ENCODE measurements at places on chromosomes 2 and 18.

- no peak for DNase-seq
These were observed 1.7 kb upstream of the LCLAT1 start for GRCh38 chr2:30445266-30445821.

GRCh38 chr2:25664965-25665307, 8.4 kb downstream of the DTNB start:
- DNase-seq: no peak

DNA sequence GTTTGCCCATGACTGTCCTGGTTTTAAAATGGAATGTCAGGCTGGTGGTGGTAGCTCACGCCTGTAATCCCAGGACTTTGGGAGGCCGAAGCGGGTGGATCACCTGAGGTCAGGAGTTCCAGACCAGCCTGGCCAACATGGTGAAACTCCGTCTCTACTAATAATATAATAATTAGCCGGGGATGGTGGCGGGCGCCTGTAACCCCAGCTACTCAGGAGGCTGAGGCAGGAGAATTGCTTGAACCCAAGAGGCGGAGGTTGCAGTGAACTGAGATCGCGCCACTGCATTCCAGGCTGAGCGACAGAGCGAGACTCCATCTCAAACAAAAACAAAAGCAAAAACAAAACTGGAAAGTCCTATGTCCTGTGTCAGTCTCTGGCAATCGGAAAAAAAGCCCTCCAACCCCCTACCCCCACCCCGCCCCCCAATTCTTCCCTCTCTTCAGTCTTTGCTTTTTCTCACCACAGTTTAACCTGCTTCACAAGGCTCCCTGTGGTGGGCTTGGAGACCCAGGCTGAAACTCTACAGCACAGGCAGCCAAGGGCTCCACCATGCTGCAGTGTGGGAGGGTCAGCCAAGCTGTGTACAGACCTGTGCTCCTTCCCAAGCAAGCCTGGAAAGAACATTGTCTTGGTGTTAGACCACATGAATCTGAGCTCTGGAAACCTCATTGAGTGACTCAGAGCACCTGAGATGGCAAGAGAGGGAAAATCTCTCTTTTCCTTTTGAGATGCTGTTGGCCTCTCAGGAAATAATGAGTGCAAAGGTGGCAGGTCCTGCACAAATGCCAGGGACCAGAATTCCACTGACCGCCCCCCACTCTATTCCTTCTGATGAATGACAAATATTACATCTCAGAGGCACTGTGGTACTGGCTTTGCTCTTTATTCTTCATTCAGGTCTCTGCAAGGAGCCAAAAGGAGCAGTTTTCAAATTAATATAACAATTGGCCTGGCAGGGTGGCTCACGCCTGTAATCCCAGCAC, 16.7 kb downstream of the MYCN start:
- DNase-seq: no peak

DNA sequence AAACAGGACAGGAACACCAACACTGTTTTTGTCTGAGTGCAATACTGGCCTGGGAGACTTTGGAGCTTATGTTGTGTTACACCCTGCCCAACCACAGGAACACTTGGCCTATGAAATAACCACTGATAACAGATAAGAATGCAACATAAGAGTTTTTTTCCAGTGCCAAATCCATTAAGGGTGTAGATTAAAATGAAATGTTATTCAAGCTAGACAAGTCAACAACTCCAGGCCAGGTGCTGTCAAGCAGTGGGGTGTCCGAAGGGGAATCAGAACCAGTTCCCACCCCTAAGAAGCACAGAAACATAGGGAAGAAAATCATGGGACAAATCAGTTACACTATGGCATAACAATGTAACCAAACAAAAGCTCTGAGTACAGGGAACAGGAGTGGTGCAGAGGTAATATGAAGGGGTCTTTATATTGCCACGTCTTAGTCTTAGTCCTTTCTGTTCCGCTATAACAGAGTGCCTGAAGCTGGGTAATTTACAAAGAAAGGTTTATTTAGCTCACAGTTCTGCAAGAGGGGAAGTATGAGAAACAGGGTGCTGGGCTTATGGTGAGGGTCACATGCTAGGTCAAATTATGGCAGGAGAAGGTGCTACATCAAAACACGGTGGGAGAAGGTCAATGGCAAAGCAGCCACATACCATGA, 3.8 kb downstream of the AFG3L2 start:
- DNase-seq: no peak

GRCh38 chr2:18659915-18660314, 70.5 kb upstream of the NT5C1B start:
- no peak for DNase-seq

- DNase-seq: no peak
These were observed 12.7 kb downstream of the ICOS start for GRCh38 chr2:203949228-203949627.

- no peak for DNase-seq
These were observed 338.3 kb downstream of the NBAS start for GRCh38 chr2:15222856-15223255.

- DNase-seq: no peak
These were observed 10.4 kb downstream of the KCNE4 start for GRCh38 chr2:223062396-223062795.

DNA sequence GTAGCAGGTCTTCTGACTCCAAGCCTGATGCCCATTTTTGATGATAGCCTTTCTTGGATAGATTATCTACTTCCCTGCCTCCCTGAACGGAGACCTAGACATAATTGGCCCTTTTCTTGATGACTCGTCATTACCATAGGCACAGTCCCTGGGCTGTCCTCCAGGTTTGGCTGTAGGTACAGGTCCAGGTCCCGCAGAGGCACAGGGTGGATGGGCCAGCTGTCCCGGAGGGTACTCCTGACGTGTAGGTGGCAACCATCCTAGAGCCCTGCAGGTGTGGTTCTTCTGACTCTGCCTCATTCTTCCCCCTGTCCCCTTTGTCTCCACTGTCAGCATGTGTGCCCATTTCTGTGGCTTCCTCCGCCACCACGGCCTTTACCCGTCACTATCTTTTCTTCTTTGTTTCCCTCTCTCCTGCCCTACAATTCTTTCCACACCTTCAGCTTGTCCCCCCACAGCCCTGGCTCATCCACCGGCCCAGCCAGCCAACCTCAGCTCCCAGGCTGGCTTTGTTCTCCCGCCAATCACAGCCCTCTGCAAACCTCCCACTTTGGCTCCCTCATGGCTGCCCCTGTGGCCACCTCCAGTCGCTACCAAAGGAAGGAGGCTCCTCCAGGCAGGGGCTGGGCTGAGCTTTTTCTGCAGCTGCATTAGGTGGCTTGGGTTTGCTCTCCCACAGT, 102.8 kb downstream of the SMAD7 start:
- no peak for DNase-seq

- DNase-seq: no peak
These were observed 13.2 kb upstream of the LRRFIP1 start for GRCh38 chr2:237614151-237614720.

GRCh38 chr2:191679818-191680600, 2.1 kb downstream of the NABP1 start:
- no peak for DNase-seq

- DNase-seq: no peak
These were observed 36.7 kb upstream of the GPC1 start for GRCh38 chr2:240398661-240399267.

DNA sequence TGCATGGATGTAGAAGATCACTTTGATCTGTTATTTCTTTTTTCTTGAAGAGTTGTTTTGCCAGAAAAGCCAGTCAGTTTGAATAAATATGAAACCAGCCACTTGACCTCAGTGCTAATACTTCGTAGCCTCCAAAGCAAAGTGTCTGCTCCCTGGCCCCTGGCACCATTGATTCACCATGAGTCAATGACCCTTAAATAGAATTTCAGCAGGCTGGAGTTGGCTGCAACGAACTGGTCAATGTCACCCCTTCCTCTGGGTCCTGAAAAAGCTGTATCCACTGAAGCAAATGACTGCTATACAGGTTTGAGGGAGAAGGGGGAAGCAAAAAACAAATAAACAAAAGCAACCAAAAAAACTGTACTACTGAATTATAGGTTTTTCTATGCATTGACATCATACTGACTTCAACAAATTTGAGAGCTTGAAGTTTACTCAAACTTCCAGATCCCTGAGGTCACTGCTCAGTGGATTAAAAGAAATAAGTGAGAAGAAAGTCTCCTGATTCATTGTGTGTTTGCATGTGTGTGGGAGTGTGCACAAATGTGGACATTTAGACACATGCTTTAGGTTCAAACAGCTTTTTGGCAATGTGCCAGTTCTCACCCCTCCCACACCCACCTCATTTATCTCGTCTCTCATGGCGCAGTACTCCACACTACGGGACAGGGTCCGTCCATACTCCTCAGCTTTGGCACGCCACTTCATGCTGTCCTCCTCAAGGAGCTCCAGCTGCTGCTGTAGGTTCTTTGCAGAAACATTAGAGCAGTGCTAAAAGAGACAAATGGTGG, 58.1 kb upstream of the TTN start:
- DNase-seq: peak; percentile 12

DNA sequence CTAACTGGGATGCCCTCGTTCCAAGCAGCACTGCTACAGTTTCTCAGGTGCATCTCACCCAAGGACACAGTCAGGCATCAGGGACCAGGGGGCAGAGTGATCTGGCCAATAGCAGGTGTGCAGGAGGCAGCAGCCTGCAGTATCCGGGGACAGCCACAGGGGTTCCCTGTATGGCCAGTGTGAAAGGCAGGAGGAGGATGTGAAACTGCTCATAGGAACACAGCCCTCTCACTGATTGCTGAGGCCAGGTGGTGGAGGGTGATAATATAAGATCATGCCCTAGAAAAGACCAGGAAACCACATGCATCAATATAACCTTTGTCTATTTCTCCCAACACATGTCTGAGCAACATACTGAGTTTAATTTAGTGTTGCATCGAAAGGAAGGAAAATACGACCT, 112.7 kb upstream of the TACR1 start:
- DNase-seq: no peak

DNA sequence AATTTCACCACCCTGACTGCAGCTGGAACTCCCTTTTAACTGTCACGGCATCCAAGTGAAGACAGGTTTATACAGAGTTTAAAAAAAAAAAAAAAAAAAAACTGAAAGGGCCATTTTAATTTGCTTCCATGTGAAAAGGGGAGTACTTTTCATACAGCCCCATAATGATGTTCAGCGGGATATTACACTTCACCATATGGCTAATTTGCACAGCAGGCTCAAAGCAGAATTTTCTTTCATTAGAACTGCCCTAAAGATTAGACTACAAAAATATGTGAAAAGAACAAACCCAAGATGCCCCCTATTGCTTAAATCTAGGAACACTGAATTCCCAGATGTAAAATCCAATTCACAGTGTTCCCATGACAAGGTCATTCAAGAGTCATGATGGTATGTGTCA, 301.8 kb downstream of the EXOC6B start:
- DNase-seq: no peak

DNA sequence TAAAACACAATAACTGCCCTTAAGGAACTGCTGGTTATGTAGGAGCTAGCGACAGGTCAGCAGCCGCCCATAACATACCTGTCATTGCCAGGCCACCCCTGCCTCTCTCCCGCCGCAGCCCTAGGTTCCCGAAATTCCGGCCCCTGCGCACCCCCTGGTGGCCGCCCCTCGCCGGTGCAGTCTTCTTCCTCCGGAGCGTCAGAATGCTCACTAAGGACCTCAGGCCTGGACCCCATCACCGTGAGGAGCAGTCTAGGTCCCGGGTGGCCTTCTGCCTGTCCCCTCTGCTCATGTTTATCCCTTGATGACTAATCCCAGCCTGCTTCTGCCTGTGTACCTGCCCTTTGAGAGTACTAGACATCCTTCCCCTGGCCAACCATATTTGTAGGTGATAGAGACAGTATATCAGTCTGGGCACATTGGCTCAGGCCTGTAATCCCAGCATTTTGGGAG, 115.7 kb upstream of the SLC1A4 start:
- DNase-seq: no peak

- DNase-seq: no peak
These were observed 33.9 kb downstream of the MAPRE2 start for GRCh38 chr18:35075132-35075531.

- DNase-seq: no peak
These were observed 189.6 kb downstream of the LRP1B start for GRCh38 chr2:141941210-141941714.

GRCh38 chr18:79911344-79912270, 39.8 kb downstream of the SLC66A2 start:
- no peak for DNase-seq

- no peak for DNase-seq
These were observed 86.0 kb downstream of the COL3A1 start for GRCh38 chr2:189060096-189060642.

- DNase-seq: no peak
These were observed 26.9 kb upstream of the INSIG2 start for GRCh38 chr2:118061135-118061955.

GRCh38 chr2:176071330-176072291, 12.2 kb downstream of the EVX2 start:
- no peak for DNase-seq

GRCh38 chr2:225398372-225398771, 1.1 kb upstream of the NYAP2 start:
- DNase-seq: no peak

DNA sequence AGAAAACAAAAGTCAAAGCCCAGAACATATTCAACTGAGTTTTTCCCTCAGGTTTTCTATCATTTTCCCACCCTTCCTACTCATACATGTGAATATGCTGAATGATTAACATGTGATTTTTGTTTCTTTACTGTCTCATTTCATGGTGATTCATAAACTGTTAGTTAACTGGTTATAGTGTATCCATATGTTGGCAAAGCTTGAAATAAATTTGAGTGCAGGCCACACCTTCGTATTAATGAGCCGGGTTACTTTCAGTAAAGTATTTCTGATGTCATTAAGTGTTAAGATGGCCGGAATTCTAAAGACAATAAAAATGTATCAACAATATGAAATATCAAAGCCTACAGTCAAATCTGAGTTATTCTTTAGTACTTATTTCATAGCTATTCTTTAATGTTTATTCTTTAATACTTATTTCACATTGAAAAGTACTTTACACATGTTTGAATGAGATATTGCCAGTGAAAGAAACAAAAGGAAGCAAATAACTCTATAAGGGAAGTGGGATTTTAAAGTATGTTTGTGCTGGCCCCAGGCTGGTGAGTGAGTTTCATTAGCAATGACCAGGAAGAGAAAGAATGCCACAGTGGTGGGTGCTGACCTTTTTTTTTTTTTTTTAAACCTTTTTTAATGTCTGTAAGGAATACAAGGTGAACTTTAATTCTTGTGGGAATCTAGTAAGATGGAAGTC, 178.6 kb downstream of the NEDD4L start:
- DNase-seq: no peak

- no peak for DNase-seq
These were observed 9.8 kb upstream of the GNLY start for GRCh38 chr2:85684380-85684779.

- DNase-seq: no peak
These were observed 80.8 kb upstream of the PAPOLG start for GRCh38 chr2:60675301-60675700.

- DNase-seq: no peak
These were observed 188.7 kb upstream of the TWIST2 start for GRCh38 chr2:238659231-238659630.

DNA sequence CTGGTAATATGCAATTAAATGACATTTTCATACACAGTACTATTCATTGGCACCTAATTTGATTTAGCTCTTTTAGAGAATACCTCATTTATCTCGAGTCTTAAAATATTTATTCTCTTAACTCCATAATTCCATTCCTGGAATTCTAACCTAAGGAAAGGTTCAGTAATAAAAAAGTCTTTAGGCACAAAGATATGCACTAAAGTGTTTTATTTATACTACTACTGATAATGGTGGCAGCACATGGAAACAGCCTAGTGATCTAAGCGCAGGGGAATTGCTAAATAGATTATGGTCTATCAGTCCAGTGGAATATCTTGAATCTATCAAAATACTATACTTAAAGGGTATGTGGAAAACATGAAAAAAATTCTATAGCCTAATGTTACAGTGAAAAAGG, 142.5 kb upstream of the LTBP1 start:
- DNase-seq: no peak

Measured in right renal pelvis (tissue), 4 donors.